ENCODE measurements at places on chromosomes 5 and 9. TPM values are rescaled to one million over a fixed set of nuclear protein-coding genes. Genes with fewer than 3 reads are reported as not detected.

The PKD2L2 gene
- not detected for total RNA-seq

The SEMA5A gene
- total RNA-seq = 0.26 TPM

The SLC45A2 gene
- total RNA-seq = not detected

The DBH gene
- not detected for total RNA-seq

The CPLANE1 gene
- 4.2 TPM for total RNA-seq

The CBY3 gene
- total RNA-seq = 0.51 TPM

Data from activated T-cell treated with anti-CD3 and anti-CD28 coated beads, Interleukin-2, amount 50 U/mL, for 4 hours (primary cell).